ENCODE measurements at places on chromosomes 16 and 17.

DNA sequence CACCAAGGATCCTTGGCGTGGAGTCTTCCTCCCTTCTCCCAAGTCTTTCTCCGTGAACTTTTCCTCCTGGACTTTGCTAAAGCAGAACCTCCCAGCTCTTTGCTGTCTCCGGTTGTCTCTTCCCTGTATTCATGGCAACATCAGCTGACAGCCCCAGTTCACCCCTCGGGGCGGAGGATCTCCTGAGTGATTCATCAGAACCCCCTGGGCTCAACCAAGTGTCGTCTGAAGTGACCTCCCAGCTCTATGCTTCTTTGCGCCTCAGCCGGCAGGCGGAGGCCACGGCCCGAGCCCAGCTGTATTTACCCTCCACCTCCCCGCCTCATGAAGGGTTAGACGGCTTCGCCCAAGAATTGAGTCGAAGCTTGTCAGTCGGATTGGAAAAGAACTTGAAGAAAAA is 943 bp downstream of the CNTROB start:
- DNase-seq, result no peak

- no peak for DNase-seq
These were observed 671 bp downstream of the CHMP6 start for GRCh38 chr17:80992077-80992947.

DNA sequence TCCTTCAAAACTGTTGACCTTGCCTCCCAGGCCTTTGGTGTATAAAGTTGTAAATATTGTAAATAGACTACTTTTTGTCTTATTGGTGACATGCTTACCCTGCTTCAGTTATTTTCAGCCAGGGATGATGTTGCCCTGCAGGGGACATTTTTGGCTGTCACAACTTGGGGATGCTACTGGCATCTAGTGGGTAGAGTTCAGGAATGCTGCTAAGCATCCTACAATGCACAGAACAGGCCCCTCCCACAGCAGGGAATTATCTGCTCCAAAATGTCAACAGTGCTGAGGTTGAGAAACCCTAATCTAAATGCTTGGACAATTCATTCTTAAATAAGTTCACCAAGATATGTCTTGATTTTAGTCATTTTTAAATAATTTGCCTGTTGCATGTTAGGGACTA is 459.8 kb downstream of the PMP22 start:
- no peak for DNase-seq

DNA sequence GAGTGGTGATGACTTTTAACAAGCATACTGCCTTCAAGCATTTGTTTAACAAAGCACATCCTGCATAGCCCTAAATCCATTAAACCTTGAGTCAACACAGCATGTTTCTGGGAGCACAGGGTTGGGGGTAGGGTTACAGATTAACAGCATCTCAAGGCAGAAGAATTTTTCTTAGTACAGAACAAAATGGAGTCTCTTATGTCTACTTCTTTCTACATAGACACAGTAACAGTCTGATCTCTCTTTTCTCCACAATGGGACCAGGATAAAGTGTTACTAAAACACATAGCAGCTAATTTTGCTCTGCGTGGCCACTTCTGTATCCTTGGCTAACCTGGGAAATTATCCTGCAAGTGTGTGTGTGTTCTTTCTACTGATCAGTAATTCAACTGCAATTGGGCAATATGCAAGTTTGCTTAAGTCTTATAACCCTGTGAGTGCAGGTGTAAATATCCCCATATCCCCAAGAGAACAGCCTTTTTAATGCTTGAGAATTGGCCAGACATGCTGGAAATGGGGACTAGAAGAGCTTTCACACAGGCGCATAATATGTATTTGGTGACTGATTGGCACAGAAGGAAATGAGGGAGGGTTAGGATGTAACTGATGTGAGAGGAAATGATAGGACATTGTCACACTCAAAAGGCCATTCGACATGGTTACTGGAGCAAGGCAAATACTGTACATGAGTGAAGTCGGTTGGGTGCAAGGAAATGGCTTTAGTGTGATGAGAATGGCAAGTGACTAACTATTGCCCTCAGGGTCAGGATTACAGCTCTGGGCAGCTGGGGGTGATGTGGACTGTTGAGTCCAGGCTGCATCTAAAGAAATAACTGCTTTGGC is 10.8 kb upstream of the ANKS4B start:
- no peak for DNase-seq

GRCh38 chr17:28937044-28937729 is 14.1 kb downstream of the PHF12 start:
- DNase-seq, result no peak

DNA sequence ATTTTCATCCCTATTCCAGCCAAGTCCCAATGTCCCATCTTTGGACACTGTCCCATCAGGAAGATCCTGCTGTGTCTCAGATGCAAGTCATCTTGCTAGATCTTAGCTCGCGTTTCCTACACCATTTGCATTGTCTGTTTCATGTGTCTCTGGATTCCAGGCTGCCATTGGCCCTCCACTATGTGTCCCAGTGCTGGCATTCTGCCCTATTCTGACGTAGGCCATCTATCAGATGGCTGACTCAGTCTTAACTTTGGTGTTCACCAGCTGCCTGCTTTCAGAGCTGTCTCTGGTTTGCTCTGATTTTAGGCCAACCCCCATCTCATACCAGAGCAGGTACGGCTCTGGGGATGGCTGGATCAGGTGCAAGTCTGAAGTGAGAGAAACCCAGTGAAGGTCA is 300.9 kb upstream of the ASIC2 start:
- no peak for DNase-seq

GRCh38 chr17:28372203-28372944 is 880 bp downstream of the SARM1 start:
- DNase-seq, result no peak

GRCh38 chr17:58250344-58251011 is 12.1 kb downstream of the LPO start:
- DNase-seq, result no peak

DNA sequence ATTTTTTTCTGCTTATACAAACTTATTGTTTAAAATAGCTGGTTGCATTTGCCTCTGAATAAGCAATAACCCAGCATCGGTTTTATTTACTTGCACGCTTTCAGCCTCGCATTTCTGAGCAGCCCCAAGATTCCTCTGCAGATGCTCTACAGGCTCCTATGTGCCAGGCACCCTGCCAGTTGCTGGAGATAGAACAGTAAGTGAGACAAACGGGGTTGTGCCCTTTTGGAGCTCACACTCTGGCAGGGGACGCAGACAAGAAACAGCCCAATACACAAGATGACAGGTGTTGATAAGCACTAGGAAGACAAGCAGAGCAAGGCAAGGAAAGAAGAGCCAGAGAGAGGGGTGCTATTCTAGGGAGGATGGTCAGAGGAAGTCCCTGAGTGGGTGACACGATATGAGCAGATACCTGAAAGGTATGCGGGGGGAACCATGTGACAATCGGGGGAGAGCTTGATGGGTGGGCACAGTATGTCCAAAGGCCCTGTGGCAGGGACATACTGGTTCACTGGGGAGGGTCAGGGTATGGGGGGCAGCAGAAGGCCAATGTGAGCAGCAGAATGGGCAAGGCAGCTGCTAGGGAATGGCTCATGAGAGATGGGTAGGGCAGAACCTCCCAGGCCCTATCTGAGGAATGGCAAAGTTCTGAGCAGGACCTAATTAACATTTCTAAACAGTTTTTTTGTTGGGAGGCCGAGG is 18.7 kb upstream of the ADORA2B start:
- DNase-seq, result no peak

GRCh38 chr17:42315402-42316156 is 27.3 kb downstream of the STAT5A start:
- no peak for DNase-seq

DNA sequence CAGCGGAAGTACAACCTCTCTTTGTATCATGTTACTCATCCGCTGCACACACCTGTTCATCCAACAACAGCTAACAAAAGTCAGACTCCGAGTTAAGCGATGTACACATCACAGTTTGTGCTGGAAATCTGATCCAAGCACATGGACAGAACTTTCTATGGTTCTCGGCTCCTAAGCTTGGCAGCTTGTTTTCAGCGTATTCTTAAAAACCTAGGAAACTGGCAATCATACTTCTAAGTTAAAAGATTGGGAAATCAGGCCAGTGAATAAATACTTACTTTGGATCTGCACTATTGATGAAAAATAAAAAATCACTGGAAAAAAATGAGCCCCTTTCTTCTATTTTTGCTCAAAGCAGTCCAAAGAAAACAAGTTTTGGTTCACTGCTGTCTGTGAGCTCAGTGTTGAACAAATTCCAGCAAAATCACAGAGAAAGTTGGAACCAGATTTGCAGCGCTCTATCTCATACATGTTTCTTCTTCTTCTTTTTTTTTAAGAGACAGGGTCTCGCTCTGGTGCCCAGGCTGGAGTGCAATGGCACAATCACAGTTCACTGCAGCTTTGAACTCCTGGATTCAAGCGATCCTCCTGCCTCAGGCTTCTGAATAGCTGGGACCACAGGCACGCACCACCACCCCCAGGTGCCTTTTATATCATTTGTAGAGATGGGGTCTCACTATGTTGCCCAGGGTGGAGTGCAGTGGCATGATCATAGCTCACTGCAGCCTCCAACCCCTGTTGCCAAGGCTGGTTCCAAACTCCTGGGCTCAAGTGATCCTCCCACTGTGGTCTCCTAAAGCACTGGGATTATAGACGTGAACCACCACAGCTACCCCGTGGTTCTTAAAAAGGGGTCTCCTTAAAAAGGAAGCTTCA is 71.6 kb upstream of the CREBBP start:
- no peak for DNase-seq

GRCh38 chr16:89538286-89538685 is 22.2 kb upstream of the RPL13 start:
- DNase-seq, result no peak

GRCh38 chr16:56312556-56312955 is 112.8 kb downstream of the AMFR start:
- no peak for DNase-seq

GRCh38 chr16:23131931-23132621 is 17.2 kb downstream of the USP31 start:
- DNase-seq, result no peak

DNA sequence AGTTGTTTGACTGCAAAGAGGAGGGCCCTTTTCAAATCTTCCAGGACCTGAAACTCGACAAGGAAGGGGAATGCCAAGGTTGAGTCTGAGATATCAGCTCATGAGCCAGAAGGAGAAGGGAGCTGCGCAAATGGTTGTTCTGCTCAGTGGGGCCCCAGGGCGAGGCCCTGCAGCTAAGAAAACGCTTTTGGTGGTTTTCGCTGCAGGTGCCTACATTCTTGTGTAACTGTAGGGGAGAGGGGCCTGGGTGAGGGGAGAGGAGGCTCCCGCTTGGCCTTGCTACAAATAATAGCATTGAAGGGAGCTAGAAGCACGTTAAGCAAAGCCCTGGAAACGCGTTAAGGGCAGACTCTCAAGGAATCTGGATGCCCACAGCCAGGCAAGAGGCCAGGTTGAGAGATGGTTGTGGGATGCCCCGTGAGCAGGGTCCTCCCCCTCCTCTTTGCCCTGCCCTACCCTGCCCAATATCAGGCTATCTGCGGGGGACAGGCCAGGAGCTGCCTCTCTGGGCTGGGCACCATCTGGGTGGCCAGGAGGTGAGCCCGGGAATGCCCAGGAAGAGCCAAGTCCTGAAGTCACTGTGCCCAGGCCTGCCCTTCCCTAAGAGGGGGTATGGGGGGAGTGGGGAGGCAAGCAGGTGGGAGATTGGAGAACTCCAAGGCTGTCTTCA is 21.9 kb downstream of the GPR142 start:
- no peak for DNase-seq

DNA sequence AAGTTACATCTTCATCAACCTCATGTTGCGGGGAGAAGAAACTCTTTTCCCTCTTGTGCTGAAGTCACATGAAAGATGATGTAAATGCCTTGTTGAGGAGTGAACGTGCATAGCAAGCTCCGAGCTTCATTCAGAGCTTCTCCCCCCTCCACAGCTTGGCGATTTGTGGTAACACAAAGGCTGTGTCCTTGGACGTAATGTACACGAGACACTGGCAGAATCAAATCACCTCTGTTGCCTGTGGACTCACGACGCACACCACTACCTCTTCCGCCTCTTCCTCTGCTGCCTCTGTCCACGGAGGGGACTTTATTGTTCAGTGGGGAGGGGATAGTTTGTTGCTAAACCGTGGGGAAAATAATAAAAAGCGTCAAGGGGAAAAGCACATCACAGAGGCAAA is 54.9 kb upstream of the CHMP6 start:
- DNase-seq, result no peak

DNA sequence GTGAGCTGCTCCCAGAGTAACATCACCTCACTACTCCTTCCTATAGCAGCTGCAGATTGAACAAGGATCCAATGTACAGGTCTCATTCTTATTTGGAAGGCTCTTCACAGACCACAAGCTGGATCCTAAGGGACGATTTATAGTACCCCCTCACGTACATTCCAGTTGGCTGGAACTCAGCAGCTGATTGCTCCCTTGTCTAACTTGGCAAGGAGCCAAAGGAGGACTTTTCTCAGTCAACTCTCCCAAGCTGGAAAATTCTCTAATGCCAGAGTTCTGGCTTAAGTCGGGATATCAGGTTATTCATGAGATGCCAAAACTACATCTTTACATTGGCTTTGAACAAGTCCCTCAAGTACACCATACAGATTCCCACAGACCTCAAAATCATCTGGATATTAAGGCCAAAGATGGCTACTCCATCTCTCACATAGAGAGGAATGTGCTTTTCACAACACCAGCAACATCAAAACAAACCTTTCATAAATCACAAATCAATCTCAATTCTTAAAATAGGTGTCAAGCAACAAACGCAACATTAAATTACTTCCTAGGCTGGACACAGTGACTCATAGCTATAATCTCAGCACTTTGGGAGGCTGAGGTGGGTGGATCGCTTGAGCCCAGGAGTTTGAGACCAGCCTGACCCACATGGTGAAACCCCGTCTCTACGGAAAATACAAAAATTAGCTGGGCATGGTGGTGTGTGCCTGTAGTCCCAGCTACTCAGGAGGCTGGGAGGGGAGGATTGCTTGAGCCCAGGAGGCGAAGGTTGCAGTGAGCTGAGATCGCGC is 39.3 kb downstream of the SMG6 start:
- DNase-seq, result no peak

GRCh38 chr16:48575471-48576050 is 34.4 kb downstream of the N4BP1 start:
- no peak for DNase-seq

DNA sequence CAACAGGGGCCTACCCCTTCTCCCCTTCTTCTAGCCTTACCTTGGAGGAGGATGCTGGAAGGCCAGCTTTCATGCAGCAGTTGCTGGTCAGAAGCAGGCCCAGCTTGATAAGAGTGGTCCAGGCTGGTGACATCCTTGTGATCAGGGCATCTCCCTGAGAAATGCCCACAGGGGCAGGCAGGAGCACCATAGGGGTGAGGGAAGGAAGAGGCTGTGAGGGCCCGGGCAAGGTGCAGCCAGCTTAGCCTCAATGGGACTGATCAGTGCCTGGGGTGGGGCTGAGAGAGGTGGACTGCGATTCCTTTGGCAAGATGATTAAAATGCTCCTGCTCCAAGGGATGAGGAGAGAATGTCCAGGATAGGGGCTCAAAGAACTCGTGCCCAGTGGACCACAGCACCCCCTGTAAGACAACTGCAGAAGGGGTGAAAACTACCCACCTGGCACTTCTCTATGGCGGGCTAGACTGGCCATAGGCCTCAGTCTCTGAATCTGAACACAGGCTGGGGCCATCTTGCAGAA is 9.5 kb upstream of the GALK1 start:
- DNase-seq, result no peak
